ENCODE measurements at places on chromosomes 11 and 22. TPM values are rescaled to one million over a fixed set of nuclear protein-coding genes. Genes with fewer than 3 reads are reported as not detected.

FXYD2 gene
- total RNA-seq = 89.7 TPM

GRCh38 chr11:68026391-68027105, 3.9 kb upstream of the NDUFS8 start:
- DNase-seq = no peak

- DNase-seq = no peak
These were observed 32.0 kb upstream of the SERPIND1 start for GRCh38 chr22:20741634-20742581.

- DNase-seq = no peak
These were observed 13.1 kb downstream of the CABP7 start for GRCh38 chr22:29732883-29733282.

DNA sequence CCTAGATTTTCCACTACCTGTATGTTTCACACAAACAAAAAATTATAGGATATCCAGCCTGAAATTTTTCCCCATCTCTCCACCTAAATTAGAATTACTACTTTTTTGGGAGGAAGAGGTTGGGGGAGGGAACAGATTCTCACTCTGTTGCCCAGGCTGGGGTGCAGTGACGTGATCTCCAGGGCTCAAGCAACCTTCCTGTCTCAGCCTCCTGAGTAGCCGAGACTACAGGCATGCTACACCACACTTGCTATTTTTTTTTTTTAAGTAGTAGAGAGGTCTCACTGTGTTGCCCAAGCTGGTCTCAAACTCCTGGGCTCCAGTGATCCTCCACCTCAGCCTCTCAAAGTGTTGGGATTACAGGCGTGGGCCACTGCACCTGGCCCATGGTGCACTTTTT, 9.5 kb downstream of the JAML start:
- DNase-seq = no peak

DNA sequence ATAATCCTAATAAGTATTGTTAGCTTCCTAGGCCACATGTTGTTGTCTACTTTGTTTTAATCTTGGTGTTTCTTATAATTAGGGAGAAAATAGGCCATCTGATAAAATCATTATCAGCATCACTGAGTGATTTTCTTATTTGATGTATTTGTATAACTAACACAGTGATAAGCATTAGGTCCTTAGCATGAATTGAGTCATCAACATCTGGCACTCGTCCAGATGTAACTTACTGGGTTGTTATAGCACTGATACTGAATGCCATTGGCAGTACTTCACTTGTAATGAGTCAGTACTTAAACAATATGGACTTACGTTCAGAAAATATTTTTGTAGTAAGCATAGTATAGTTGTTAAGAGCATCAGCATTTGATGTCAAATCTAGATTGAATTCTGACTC, 16.2 kb downstream of the API5 start:
- DNase-seq = peak; percentile 98

- no peak for DNase-seq
These were observed 41.8 kb upstream of the AMPD3 start for GRCh38 chr11:10413268-10413667.

DNA sequence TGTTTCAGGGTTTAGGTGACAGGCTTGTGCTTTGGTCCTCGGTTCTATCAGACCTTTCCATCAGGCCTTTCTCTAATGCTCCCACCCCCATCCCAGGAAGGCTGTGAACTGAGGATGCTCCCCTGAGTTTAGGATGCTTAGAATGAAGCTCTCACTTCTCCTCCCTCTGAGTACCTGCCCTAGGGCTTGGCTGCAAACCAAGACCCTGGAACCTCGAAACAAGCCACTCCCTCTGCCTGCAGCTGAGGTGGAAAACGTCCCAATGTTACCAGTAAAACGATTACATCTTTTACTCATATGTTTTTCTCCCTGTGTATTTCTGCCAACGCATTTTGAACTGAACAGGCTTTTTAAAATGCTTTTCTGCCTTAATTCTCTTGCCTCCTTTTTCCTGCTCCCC, 54.5 kb upstream of the BMAL1 start:
- no peak for DNase-seq
